ENCODE measurements at places on chromosomes 4 and X. TPM values are rescaled to one million over a fixed set of nuclear protein-coding genes. Genes with fewer than 3 reads are reported as not detected.

SLC2A9 gene
- polyA plus RNA-seq = 65.5 TPM

COL25A1 gene
- polyA plus RNA-seq = not detected

CT45A1 gene
- not detected for polyA plus RNA-seq

UGT2B11 gene
- not detected for polyA plus RNA-seq

GAR1 gene
- 12.2 TPM for polyA plus RNA-seq

All from mammary epithelial cell (primary cell).